ENCODE measurements at places on chromosomes 16 and 17.

GRCh38 chr17:17321356-17322025 is 18.3 kb downstream of the NT5M start:
- DNase-seq: no peak

DNA sequence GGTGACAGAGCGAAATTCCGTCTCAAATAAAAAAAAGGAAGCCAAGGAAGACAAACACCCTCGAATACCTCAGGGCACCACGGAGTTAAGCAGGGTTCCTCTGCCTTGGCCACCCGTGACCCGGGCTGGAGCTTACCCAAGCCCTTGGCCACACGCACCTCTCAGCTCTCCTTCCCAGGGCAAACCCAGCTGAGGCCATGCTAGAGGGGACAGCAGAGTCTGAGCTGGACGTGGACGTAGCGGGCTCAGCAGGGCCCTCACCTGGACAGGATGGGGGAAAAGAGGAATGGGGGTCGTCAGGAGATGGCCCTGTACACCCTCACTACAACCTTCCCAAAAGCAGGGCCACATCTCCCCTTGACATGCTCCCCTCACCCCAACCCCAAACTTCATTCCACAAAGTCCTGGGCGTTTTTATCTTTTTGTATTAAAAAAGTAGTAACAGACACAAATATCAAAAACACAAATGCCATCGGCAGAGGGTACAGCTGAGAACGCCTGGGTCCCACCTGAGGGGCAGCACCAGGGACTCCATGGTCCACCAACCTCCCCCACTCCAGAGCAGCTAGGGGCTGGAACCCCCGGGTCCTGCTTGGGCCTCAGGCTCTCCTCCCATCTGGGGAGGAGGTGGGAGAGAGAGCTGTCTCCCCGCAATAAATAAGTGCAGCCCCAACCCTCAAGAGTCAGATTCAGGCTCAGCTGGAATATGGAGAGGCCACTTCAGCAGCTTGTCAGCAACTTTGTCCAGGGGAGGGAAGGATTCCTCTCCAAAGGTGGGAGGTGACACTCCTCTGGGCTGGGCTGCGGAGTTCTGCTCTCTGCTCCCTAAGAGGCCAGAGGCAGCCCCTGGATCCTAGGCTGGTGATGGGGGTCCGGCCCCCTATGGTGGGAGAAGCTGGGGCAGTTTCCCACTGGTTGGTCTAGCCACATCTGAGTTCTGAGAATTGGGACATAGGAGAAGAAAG is 11.9 kb downstream of the PER1 start:
- DNase-seq: peak; percentile 54

DNA sequence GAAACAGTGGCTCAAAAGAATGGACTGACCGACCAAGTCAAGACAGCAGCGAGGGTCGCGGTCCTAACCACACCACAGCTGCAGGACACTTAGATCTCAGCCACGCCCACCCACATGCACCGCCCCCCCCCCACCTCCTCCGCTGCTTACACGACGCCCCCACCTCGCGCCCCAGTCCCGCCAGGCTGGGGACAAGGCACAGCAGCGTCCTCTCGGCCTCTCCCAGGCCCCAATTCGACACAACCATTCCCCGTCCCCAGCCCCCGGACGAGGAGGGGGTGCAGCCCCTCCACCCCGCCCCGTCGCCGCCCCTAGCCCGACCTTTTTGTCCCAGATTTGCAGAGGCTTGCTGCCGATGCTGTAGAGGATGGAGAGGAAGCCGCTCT is 477 bp downstream of the CFAP20 start:
- peak; percentile 41 for DNase-seq

- DNase-seq: peak; percentile 69
Observed at GRCh38 chr16:69179328-69180010, 7.5 kb upstream of the SNTB2 start.

DNA sequence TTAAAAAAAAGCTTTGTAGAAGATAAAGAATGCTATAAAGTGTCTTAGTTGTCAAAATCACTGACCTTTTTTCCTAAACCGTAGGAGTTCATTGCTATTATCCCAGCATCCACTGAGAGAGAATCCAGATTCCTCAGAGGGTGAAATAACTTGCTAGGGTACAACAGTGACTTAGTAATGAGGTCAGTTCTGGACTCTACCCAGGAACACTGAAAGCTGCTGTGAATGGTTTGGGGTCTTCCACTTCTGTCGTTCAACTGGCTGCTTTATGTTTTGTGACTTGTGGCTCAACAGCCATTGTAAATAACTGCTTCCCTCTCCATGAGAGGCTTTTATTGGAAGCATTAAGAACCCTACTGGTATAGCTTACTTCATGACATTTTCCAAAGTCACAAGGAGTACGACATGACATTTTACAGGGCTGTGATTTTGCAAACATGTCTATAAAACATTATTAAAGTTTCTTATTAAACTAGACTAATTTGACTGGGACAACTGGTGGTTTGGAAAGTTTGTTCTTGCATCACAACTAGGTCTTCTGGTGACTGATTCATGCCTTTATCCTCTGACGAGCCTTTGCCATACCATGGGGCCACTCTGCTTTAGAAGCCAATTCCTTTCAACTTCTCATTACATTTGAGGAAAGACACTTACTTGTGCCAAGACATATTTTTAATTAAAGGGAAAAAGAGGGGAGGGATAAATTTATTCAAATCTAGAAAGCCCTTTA is 92.2 kb upstream of the CDH11 start:
- DNase-seq: no peak

DNA sequence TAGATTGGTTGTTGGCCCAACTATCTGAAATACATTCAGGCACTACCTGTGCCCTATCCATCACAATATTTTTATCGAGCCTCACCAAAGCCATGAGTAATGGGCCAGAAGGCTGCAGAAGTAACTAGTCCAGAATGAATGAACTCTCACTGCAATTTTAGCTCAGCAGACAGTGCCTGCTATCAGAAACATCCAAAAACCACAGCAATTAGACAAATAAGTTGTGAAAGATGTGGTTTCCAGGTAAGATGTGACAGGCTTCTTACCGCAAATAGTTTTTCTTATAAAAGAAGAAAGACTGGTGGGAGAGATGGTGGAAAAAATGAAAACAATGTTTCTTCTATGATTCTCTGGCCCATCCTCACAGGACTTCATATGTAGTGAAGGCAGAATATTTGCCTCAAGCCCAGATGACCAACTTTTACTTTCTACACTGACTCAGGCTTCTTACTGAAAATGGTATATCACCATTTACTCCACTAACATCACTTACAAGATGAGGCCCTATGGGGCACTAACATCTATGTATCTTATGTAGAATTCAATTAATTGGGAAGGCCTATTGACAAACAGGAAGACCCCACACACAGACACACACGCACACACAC is 9.8 kb upstream of the RFFL start:
- DNase-seq: no peak

GRCh38 chr17:47801906-47802305 is 19.7 kb downstream of the OSBPL7 start:
- no peak for DNase-seq

- DNase-seq: no peak
Observed at GRCh38 chr17:7327056-7327455, 2.1 kb downstream of the NEURL4 start.

- DNase-seq: no peak
Observed at GRCh38 chr16:82773018-82773417, 146.2 kb downstream of the CDH13 start.

GRCh38 chr17:61081959-61082358 is 317.7 kb upstream of the TBX2 start:
- no peak for DNase-seq

DNA sequence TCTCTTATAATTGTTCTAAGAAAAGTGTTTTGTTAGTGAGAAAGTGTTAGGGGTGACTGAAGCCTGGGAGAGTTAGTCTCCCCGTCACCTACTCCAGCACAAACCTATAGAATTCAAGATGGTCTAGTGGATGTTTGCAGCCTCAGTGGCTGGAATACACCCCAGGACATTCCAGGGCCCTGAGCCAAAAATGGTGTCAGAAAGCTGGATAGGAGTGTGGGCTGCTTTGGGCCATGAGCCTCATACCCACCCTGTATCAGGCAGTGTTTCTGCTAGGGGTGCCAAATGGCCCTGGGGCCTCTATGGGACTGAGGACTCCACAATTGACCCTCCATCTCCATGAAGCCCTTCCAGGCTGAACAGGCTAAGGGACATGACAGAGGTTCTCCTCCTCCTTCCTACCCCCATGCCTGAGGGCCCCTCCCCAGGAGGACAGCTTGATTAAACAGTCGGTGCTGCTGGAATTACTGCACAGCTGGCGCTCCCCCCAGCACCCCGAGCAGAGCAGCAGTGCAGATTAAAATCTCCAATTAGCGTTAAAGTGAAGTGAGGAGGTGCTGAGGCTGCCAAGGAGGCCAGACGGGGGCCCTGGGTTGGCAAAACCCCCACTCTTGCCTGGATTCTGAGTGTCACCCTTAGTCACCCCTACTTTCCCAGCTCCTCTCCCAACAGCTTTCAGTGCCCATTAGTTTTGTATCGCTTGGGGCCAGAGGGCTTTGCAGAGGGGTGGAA is 59.1 kb downstream of the NEUROD2 start:
- peak; percentile 51 for DNase-seq

DNA sequence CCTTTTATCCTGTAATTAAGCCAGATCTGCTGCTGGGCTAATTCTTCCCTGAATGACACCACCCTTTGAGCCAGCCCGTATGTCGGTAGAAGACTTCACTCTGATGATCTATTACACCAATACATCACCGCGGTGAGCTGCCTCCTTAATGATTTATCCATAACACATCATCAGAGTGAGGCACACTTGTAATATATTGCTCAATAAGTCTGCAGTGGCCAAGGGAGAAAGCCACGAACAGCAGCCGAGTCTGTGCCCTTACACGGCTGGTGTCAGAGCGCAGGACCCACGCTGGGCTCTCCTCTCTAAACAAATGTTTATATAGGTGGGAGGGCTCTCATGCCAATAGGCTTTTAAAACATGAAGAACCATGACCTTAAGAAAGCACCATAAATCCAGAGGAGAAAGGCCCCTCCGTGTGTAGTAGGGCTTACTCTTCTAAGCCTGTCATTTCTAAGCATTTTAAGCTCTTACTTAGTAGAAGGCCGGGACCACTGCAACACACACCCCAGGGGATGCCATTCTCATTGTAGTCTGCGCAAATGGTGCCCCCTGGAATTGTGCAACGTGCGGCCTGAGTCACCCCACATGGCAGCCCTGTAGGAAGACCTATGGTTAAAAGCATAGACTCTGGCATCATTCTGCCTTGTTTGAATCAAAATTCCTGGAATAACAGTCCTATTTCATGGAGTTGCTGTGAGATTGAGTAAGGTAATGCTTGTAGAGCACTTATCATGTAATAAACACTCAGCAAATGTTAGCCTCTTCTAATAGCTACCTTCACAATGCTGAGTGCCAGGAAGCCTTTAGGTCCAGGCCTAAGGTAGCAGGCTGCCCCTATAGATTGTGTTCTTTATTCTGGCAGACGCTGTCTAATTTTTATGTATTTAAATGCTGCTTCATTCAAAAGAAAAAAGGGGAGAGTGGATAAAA is 26.1 kb downstream of the MRPS23 start:
- DNase-seq: no peak

DNA sequence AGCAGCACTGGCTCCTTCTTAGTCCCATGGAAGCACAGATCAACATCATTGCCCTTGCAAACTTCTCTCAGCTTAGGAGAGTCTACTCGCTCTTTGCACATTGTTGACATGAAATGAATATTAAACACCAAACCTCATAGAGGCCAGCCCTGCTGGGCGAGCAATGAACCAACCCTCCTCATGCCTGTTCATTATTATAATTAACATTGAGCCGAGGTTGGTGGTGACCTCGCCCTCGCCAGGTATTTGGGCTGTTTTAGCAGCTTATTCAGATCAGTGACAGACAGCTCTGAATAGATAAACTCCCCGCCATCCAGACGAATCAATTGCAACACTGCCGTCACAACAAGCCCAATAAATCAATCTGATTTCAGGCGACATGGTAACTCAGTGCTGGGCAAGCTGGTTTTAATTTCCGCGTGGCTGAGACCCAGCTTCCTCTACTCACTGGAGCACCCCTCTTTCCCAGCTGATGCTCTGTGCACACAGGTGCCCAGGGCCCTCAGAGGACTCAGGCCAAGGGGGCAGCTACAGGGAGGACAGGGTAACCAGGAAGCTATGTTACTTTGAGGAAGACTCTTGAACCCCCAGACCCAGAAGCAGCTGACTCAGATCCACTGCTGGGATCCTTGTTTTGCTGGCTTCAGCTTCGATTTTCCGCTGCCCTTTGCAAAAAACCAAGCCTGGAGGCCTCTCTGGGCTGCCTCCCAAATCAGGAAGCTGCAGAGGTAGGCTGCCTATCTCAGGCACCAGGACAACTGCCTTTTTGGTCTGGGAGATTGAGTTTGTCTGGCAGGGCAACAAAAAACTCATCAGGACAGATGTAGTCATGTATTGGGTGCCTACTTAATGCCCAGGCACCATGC is 10.7 kb upstream of the SEZ6 start:
- DNase-seq: no peak

DNA sequence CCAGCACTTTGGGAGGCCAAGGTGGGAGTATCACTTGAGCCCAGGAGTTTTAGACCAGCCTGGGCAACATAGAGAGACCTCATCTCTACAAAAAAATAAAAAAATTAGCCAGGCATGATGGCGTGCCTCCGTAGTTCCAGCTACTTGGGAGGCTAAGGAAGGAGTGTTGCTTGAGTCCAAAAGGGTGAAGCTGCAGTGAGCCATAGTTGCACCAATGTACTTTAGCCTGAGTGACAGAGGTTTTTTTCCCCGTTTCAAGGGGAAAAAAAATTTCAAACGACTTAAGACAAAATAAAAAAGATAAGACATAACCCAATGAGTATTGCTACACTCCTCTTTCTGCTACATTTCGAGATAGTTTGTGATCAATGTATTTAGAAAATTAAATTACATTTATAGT is 6.8 kb downstream of the DHX8 start:
- DNase-seq: no peak

DNA sequence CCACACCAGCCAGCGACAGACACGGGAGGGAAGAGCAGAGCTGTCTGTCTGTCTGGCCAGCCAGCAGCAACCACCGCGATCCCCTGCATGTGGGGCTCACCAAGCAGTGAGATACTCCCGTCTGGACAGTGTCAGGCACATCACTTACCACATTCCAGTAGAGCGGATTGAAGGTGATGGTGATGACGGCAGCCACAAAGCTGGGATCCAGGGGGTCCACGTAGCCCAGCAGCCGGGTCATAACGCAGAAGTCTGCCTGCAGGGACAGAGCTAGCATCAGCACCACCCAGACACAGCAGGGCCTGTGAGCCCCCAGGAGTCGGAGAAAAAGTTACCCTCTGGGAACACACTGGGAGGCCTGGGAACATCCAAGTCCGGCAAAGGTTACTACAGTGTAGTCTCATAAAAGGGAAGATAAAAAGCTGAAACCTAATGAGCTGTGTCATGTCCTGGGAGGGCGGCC is 14.7 kb downstream of the PEMT start:
- no peak for DNase-seq

DNA sequence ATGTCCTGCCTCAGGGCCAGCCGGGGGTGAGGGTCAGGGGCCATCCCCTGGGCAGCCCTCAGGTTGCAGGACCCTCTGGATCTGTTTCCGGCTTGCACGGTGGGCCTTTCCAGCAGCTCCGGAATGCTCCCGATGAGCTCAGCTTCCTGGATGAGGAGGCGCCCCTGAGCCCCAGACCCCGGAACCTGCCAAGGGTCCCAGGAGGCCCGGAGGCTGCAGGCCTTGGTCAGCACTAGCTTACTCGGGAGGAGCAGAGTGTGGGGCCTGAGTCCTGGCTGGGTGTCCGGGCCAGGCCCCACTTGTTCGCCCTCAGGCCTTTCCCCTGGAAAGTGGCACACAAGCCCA is 7.6 kb upstream of the C1QTNF8 start:
- no peak for DNase-seq

GRCh38 chr16:50534556-50534955 is 13.6 kb upstream of the NKD1 start:
- no peak for DNase-seq

- peak; percentile 62 for DNase-seq
Observed at GRCh38 chr16:22189473-22190080, 16.5 kb upstream of the EEF2K start.

All from left ventricle myocardium superior (tissue), 1 donor.